ENCODE measurements at places on chromosomes 7 and 10. TPM values are rescaled to one million over a fixed set of nuclear protein-coding genes. Genes with fewer than 3 reads are reported as not detected.

- DNase-seq = no peak
Measured at GRCh38 chr7:140485500-140486265, 6.4 kb upstream of the MKRN1 start.

PNLIPRP2 gene
- not detected for total RNA-seq

CXCL12 gene
- not detected for total RNA-seq

CRYGN gene
- total RNA-seq = not detected

ANKRD1 gene
- not detected for total RNA-seq

Measured in activated CD4-positive, alpha-beta T cell treated with anti-CD3 and anti-CD28 coated beads for 36 hours (primary cell).